T-helper 1 cell (primary cell): ENCODE measurements at places on chromosomes 7 and 10.

DNA sequence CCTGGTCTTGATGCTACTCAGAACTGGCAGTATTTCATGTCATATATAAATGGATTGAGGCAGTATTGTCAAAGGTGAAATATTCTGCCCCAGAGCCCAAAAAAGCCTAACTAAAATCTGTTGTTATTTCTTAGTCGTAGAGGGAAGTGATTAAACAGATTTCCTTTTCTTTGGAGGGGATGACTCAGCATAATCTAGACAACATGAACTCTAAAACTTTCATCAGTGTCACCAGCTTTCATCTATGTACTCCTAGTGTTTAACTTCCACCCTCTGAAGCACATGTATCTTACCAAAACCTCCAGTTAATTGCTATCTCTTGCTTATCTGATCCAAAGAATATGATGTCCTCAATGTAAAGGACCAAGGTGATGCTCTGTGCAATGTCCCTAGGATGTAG lies 97.1 kb upstream of the ARID5B start:
- DNase-seq, result no peak

DNA sequence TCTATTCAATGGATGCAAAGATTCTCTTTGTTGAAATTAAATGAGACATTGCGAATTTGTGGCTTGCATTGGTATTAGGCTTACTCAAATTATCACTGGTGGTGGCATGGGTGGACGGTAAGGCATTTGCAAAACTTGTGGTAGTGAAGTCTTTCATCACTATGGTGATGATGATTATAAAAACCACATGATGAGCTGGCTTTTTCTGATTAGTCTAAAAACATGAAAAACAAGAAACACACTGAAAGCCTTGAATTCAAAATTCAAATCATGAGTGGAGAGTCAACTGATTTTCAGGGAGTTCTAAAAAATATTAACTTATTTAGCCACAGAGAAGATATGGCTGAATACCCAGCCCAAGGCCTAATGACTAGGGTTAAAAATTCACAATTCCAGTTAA lies 99.8 kb upstream of the HGF start:
- DNase-seq, result no peak

GRCh38 chr10:80769700-80770160 lies 232.0 kb downstream of the SH2D4B start:
- no peak for DNase-seq

DNA sequence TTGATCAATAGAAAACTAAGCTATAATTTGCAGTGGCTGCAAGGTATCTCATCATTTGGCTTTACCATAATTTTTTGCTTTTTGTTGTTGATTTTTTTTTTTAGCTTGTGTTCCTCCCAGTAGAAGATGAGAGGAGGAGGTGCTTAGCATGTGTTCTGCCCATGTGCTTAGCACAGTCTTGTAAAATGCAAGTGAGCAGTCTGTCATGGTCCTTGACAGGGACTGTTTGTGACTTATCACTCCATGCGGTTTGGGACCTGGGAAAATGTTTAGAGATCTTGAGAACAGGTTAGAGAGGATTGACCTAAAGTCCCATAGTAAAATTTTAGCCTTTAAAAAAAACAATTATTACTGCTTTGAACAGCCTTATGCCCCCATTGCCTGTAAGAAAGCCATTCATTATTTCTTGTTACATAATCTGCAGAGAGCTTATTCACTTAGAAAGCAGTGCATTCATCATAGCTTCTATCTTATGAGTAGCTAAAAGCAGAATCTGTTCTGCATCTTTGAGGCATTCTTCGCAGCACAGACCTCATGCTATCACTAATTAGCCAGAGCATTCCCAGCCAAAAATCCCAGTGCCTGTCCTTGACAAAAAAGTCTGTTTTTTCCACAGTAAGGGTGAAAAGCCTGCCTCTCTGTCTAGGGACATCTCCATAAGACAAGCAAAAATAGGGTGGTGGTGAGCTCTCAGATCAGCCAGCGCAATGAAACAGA lies 748.7 kb upstream of the GALNT17 start:
- no peak for DNase-seq

- DNase-seq, result no peak
These were observed 29.2 kb upstream of the AP5Z1 start for GRCh38 chr7:4745971-4746919.

DNA sequence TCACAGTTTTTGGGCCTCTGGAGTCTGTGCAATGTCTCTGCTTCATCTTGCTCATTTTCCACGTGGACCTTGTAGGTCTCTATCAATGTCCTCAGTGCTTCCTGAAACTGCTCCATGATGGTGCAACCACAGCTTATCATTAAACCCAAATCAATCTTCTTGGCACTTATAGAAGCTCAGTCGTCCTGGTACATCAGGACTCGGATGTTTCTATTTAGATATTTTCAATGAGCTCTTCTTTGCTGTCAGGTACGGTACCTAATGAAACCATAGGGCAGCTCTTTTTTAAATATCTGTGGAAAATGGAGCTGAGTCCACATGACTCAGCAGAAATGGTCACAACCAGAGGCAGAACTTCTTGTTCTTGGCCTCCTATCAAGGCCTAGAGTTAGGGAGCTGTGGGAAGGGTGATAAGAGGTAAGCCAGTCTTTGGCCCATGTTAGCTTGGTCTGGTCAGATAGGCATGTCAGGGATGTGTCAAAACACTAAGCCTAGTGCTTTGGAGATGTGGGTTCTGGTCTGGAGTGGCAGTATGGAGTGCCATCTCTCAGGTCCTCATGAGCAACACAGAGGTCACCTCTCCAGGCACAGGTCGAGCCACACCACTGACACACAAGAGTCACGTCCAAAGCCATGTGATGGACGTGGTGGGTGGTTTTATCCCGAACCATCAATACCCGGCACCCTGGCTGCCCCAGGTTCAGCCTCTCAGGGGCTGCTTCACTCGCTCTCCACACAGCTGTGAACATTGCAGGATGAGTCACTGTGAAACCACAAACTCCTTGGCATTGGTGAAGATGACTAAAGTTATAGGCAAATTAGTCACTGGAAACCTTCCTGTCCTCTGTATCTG lies 87.0 kb downstream of the TBXAS1 start:
- DNase-seq, result no peak
